Stimulated activated CD4-positive, alpha-beta T cell treated with anti-CD3 and anti-CD28 coated beads, Interleukin-12 subunit alpha, Interleukin-12 subunit beta, amount 100 ng/mL, for 4 hours (primary cell): ENCODE measurements at places on chromosomes 1 and 21.

- DNase-seq, result no peak
These were observed 14.3 kb downstream of the MYOM3 start for GRCh38 chr1:24097663-24098062.

DNA sequence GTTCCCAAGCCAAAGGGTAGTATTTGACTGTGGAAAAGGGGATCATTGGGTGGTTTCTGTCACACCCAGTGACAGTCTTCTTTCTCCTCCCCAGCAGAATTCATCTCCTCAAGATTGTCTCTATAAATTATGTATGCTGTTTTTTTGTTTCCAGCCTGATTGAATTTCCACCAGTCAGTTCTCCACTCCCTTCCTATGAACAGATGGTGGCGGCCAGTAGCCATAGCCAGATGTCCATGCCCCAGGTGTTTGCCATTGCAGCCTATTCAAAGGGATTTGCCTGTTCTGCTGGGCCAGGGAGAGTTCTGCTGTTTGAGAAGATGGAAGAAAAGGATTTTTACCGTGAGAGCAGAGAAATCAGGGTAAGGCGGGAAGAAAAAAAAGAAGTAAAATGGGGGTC is 12.9 kb downstream of the CFAP57 start:
- no peak for DNase-seq

DNA sequence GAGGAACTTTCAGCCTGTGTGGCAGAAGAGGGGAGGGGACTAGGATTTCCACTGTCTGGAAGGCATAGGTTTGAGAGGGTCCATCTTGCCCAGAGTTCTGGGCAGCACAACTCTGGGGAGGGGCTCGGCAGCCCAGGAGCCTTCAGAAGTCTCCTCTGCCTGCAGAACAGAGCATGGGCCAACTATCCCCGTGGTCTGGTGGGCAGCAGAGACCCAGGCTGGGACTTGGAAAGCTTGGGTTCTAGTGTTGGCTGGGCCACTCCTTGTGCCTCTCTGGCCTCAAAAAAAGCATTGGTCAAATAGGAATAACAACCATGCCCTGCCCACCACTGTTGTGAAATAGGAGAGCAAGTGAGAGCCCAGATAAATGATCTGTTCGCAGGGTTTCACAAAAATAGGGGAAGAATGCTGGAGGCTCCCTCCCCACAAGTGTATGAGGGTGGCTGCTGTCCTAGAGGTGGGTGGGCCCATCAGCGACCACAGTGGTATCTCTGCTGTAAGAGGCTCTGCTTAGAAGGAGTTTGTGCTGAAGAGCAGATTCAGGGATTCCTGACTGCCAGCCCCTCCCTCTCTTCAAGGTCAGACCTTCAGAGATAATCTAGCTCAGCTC is 8.9 kb downstream of the EPHA10 start:
- no peak for DNase-seq

- DNase-seq, result no peak
These were observed 57.5 kb upstream of the PLPPR5 start for GRCh38 chr1:99062192-99062591.

- DNase-seq, result no peak
These were observed 114.5 kb upstream of the COL24A1 start for GRCh38 chr1:86271046-86271445.

DNA sequence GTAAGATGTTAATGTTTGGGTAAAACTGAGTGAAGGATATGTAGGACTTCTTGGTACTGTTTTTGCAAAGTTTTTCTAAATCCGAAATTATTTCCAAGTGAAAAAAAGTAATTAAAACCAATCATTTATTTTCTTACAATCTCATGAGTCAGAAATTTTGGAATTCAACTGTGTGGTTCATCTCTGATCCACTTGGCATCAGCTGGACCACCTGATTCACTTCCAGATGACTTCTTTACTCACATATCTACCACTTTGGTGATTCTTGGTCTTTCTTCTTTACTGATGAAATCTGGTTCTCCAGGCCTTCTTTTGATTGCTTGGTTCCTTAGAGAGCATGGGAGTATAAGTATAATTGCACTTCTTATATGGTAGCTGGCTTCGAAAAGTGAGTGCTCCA is 254.9 kb upstream of the CACYBP start:
- no peak for DNase-seq

- DNase-seq, result no peak
These were observed 18.5 kb downstream of the PIK3R3 start for GRCh38 chr1:46113948-46114347.

DNA sequence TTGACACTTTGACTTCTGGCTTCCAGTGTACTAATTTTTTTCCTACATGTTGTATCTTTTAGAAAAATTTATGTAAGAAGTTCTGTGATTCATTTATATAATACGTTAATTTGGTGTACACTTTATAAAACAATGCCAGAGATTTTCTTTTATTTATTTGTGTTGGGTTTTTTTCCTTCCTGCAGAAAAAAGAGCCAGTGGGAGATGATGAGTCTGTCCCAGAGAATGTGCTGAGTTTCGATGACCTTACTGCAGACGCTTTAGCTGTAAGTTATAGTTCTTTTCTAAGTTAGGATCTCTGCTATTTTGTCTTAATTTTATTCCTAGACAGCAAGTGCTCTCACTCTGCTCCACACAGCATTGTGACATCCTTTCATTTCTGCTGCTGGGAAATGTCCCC is 14.4 kb downstream of the SARS1 start:
- no peak for DNase-seq

DNA sequence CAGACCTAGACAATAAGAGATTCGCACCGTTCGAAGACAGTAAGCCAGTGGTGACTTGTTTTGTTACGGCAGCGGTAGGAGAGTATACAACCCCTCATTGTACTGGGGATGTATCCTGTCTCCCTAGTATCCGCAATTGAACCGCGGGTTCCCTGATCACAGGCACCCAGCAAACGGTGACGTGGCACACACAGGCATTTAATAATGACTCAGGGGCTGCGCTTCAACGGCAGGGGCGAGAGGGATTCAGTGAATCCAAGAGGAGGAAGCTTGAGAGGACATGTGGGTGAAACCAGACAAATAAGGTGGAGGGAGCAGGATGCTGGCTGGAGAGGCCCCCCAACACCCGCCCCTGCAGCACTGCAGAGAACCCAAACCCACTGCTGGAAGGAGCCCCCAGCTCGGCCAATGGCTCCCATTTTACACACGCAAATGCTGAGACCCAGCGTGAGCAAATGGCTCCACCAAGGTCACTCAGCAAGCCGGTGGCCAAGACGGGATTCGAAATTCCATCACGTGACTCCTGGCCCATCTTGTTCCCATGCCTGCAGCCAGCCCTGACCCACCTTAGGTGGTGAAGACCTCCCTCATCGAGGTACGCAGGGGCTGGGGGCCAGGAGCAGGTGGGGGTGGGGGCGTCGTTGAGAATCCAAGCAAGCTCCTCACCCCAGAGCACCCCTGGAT is 149.9 kb downstream of the SYF2 start:
- no peak for DNase-seq

DNA sequence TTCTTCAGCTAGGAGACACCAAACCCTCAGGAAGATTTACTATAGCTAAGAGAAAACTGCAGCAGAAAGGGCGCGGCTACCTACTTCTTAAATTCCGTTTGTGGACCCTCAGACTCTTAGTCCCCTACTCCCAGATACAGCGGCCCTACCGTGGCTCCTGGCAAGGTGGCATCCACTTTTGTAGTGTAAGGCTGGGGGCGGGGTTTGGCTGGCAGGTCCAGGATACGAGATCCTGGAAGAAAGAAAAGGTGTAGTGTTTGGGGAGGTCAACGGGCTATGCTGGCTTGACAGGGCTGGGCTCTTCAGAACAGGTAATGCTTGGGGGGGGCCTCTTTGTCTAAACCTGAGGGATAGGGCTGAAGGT is 280 bp downstream of the CREB3L4 start:
- no peak for DNase-seq

GRCh38 chr1:209412566-209412965 is 170.9 kb upstream of the CAMK1G start:
- DNase-seq, result no peak

GRCh38 chr21:43345746-43346409 is 81.1 kb downstream of the SIK1 start:
- DNase-seq, result no peak

DNA sequence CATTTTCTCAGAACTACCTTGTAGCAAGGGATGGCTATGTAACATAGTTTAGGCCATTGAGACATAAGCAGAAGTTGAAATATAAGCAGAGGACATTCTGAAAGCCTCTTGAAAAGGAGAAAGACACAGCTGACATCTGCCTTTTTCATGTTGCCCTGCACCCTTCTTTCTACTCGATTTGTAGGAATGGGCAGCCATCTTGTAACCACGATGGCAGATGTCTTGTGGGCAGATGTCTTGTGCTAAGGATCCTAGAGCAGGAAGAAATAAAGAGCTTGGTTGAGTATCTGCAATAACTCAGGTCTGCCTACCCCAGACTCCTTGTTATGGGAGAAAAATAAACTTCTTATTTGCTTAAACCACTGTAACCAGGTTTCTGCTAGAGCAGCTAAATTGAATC is 351.0 kb downstream of the PDE4B start:
- no peak for DNase-seq

DNA sequence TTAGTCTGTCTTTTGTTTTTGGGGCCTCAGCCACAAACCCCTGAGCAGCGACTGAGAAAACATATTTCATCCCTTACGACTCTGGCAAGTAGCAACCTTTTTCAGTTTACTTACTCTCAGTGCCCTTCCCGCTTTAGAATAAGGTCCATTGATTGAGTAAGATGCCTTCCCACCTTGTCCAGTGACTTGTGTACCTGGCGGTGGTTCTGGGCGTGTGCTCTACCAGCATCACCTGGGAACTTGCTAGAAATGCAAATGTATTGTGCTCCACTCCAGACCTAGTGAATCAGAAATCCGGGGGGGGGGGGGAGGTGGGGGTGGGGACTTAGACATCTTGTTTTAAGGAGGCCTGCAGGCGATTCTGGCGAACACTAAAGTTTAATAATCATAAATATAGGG is 72.1 kb downstream of the S1PR1 start:
- DNase-seq, result no peak

DNA sequence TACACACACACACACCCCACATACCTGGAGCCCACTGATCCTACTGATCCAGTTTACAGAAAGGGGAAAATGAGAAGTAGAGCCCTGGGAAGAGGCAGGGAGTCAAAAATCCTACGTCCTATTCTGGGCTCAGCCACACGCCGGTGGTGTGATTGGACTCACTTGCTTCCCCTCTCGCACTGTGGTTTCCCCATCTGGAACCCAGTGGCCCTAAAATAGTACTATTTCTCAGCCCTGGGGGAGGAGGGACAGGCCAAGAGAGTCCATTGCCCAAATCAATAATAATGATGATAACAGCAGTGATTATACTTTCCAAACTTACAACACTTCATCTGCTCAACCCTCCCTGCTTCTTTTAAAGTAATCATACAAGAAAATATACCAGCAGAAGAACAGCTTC is 2.9 kb upstream of the PIGR start:
- DNase-seq, result no peak

DNA sequence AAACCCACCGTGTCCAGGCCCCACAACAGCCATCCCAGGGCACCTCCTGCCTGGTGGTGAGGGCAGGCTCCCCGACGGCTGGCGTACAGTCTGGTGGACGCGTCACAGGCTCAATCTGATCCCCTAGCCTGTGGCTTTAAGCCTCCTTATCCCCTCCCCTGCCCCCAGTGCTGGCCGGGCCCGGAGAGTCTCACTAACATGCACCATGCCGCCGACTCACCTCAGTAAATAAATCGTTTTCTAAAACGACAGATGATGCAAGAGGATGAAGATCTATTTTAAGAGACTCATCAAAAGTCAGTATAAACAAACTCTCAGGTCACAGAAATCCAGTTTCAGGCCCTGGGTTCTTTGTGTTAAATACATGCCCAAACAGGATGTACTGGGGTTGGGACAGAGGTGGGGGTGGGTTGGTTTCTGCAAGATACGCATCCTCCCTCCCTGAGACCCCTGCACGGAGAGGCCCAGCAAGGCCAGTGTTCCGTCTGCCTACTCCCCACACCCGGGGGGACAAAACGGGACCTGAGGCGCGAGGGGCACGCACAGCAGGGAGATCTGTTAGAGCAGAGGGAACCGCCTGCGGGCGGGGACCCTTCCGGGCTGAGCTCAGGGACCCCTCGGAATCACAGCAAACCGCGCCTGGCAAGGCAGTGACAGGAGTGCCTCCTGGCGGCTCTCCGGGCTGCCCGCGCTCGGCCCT is 3.1 kb downstream of the PANK4 start:
- no peak for DNase-seq

- DNase-seq, result no peak
These were observed 15.6 kb upstream of the TTLL10 start for GRCh38 chr1:1157914-1158710.

GRCh38 chr1:13965770-13966398 is 265.9 kb downstream of the PRDM2 start:
- DNase-seq, result no peak

DNA sequence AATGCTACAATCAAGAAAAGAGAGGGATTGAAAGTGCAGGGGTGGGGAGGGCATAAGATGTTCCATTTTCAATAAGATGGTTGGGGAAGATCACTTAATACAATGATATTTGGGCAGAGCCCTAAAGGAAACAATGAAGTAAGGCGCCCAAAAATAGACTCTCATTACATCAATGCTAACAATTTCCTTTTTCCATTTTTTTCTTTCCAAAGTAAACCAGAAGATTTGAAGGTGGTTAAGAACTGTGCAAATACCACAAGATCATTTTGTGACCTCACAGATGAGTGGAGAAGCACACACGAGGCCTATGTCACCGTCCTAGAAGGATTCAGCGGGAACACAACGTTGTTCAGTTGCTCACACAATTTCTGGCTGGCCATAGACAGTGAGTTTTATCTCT is 16.8 kb downstream of the IFNAR2 start:
- no peak for DNase-seq

GRCh38 chr1:6026095-6026809 is 19.4 kb upstream of the KCNAB2 start:
- DNase-seq, result peak; percentile 92

- no peak for DNase-seq
These were observed 144.5 kb downstream of the PBX1 start for GRCh38 chr1:164703463-164703862.

GRCh38 chr21:42303443-42303842 is 11.8 kb downstream of the TFF3 start:
- DNase-seq, result no peak

DNA sequence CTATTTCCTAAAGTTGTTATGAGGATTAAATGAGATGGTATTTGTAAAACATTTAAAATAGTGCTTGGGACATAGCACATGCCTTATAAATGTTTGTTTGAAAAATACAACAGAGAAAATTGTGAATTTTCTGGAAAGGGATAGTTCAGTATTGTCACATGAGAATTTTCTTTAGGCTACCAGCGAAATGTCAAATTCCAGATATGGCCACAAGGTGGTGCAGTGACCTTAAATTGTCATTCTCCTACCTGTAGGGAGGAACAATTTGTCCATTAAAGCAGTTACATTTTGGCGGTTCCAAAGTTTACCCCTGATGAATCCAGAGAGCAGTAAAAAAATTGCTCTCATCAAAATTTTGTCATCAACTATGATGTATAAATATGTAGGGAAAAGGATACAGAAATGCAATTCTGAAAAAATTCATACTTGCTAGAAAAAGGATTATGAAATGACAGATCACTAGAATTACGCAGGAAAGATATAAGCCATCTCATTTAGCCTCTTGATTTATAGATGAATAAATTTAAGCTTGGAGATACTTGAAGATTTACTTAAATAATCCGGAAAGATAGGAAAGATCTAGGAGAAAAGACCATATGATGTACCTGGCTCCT is 50.2 kb upstream of the TSHB start:
- peak; percentile 58 for DNase-seq
